Heart left ventricle (tissue), 16 donors: ENCODE measurements at places on chromosomes 7 and 10.

DNA sequence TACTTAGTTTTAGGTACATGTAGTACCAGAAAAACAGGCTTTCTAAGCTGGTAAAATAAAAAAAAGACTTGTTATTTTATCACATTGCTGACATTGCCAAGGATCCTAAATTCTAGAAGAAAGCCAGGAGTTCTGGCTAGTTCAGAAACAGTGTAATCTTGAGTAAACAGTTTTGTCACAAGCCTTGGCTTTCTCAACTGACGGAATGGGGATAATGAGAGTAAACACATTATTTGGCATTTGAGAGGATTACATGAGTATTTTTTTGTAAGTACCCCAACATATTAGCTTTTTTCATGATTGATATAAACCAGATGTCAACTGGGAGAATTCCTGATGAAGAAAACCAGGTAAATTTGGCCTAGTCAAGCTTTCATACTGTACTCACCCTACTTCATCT, 269.8 kb downstream of the SORCS1 start:
- no peak for DNase-seq

GRCh38 chr10:118983263-118983662, 46.3 kb upstream of the NANOS1 start:
- DNase-seq, result no peak

DNA sequence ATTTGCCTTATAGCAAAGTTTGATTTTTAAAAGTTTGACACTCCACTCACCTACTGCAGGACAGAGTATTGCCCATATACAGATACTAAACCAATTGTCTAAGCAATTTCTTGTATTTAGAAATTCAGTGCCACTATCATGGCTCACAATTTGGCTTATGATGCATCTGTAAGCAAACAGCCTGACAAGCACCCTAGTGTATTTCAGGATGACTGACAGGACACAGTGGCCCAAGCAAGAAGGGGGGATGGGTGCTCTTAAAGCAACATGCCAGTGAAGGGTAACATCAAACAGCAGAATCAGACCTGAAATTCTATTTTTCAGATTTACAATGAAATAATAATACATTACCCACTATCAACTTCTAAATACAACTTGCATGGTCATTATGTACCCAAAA, 30.5 kb downstream of the CTNNA3 start:
- DNase-seq, result peak; percentile 43

DNA sequence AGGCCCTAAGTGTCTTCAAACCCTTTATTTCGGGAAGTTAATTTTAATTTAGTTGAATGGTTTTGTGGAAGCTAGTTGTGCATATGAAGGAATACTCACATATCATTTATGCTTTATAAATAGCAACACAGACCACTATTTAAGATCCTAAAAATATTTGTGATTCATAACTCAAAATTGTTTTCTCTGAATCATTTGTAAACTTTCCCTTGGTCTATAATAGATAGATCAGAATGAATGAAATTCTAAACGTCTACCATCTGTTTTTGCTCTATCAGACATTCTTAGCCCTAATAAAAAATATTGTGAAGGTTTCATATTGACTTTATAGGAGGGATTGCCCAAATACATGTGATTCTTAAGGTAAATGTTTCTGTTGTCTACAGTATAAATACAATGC, 43.5 kb downstream of the LOXL4 start:
- DNase-seq, result no peak

DNA sequence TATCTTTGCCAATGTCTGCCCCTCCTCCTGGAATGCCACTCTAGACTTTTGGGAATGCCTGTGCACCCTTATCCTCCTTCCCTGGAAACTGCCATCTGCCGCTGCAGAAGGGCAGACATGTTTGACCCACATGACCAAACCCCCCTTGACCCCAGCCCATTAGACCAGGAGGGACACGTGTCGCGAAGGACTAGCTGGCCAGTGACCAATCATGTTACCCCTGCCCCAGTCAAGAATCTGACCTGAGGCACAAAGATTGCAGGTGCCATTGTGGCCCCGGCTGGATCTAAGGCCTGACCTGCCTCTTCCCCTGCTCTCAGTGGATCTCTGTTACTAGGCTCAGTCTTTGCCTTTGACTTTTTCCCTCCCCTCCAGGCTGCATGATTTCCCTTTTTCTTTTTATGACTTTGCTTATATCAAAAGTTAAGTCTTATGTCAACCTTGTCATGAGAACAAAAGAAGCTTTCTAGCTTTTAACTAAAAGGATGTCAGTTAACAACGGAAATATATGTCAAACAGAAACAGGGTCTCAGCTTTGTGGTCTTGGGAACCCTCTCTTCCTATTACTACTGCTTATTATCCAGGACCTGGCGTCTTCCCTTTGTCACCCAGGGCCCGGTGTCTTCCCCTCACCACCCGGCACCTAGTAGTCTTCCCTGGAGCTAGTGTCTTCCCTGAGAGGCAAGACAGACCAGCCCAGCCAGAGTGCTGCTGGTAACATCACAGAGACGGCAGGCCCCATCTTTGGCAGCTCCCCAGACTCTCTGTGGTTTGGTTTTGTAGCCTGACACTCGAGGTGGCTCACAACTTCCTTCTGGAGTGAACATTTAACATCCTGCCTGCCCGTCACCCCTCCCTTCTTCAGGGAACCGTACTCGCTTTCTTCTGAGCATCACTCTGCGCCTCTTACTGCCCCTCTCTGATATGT, 24.4 kb upstream of the PPIF start:
- peak; percentile 52 for DNase-seq

DNA sequence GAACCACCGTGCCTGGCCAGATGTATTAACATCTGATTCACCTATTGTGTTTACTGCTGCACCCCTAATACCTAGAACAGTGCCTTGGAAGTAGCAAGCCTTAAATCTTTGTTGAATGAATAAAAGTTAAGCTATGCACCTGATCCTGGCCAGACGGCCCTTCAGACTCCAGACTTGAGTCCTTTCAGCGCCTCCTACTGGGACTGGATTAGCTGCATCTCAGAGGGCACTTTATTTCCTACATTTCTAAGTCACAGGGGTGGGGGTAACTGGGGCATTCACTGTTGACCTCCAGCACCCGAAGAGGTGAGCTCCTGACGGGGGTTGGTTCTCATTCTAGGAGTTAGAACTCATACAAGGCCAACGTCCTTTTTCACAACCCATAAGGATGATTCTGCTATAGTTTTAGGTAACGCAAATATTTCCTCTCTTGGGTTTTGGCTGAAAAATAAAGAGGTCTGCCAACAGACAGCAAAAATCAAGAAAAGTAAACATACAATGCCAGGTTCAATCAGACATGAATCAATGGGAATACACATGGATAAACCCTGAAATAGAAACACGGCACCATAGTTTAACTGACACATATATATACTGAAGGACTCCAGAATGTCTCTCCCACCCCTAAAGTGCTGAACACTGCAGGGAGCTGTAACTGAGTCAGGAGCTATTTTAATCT, 48.0 kb upstream of the DLG5 start:
- no peak for DNase-seq

GRCh38 chr10:112790921-112791320, 159.1 kb upstream of the TCF7L2 start:
- DNase-seq, result no peak

DNA sequence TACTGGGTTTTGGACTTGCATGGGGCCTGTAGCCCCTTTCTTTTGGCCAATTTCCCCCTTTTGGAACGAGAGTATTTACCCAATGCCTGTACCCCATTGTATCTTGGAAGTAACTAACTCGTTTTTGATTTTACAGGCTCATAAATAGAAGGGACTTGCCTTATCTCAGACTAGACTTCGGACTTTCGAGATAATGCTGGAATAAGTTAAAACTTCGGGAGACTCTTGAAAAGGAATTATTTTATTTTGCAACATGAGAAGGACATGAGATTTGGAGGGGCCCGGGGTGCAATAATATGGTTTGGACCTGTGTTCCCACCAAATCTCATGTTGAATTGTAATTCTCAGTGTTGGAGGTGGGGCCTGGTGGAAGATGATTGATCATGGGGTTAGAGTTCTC, 8.3 kb upstream of the NT5C3A start:
- no peak for DNase-seq

- DNase-seq, result no peak
These were observed 675.2 kb downstream of the PHTF2 start for GRCh38 chr7:78473571-78474301.

DNA sequence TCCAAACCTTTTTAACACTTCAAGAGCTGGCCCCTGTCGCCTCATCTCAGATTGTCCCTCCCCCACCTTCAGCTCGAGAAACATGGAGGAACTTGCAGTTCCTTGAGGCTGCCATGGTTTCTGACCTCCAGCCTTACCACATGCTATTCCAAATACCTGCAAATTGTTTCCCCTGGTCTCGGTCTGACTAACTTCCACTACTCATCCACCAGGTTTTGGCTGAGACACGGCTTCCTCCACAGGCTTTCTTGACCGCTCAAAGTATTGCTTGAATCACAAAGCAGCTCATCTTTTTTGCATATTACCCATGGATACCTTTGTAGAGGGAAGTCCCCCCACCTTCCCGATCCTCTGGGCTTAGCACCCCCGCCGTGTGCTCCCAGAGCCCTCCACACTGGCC, 5.2 kb upstream of the SAMD8 start:
- DNase-seq, result no peak

DNA sequence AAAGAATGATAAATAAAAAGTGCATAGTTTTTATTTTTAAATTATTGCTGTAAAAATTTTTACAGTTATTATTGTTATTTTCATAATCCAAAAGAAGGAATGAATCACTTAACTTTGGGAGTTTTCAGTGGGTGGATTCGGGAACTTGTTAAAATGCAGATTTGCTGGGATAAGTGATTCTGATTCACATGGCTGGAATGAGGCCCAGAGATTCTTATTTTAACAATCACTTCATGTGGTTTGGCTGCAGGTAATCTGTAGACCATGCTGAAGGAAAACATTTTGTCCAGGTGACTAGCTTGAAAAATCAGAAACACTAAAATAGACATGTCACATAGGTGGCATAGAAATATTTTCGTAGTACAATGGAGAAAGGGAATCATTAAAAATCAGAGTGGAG, 13.9 kb downstream of the CROT start:
- DNase-seq, result no peak

DNA sequence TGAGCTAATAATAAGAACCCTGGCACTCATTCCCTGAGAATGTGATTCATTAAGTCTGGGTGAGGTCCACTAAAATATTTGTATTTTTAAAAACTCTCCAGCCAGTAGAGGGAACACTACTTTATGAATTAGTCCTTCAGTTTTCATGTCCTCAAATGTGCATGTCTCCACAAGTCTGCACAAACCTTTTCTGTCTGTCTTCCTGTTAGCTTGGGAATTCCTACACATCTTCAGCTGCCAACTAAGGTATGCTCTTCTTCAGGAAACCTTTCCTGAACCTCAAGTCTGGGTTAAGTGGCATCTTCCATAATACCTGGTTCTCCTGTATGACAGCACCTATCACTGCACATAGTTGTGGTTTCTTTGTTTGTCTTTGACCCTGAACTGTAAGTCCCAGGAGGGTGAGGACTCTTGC, 119.6 kb upstream of the MKX start:
- no peak for DNase-seq

GRCh38 chr7:73841689-73842066, 638 bp downstream of the METTL27 start:
- no peak for DNase-seq

DNA sequence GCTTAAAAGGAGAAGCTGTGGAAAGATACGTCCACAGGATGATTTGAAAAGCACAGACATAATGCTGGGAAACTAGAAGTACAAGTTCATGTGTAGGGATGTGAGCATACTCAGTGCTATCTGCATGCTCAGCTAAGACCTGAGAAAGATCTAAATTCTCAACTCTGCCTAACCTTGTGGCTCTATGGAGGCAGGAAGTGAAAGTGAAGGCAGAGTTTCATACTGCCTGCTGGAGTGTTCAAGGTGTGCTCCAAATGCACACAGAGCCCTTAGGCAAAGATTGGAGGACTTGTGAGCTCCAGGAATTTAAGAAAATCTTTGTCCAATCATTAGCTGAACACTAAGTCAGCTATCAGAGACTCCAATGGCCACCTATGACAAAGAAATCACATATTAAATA, 190.9 kb downstream of the RNLS start:
- no peak for DNase-seq

- no peak for DNase-seq
These were observed 255.0 kb upstream of the PHYHIPL start for GRCh38 chr10:58921421-58921855.

DNA sequence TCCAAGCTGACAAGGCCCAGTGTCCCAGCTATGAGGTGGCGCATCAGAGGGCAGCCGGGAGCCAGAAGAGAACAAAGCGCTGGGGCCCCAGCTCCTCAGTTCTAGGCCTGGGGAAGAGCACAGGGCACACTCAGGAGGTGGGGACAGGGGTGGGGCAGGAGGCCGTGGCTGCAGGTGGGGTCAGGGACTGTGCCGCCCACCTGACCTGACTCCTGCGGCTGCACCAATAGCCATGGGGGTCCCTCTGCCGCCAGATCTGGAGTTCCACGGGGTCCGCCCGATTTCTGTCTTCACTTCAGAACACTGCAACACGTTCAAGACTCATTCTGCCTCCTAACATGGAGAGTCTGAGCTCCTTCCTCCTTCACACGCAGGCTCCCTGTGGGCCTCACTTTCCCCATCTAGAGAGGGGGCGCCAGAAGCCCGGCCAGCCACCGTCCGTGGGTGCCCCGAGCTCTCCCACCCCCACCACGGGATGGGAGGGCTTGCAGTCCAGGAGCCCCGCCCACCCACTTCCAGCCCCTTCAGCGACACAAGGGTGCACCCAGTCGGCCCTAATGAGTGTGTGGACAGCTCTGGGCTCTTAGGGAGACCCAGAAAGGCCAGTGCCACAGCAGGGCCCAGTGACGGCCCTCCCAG, 278.3 kb downstream of the MAD1L1 start:
- peak; percentile 13 for DNase-seq

DNA sequence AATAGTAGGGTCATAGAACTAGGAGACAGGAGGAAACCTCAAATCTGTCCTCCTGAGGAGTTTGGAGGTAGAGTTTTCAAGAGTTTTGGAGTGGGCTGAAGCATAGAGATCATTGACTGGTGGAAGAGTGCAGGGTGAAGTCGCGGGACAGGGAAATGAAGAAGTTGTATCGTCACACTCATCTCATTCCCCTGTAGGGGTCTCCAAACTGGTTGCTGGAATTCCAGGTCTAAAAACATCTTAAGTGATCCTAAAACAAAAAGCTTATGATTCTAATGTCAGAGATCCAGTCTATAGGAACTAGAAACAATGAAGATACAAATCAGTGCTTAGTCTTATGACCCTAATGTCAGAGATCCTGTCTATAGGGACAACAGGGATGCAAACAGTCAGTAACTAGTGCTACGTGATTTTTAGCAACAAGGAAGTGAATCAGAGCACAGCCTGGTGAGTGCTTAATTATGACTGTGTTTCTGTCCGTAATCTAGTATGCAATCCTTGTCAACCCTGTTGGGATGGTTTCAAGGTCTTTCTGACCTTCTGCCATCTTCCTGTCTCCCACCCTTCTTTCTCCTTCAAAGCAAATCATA, 139.4 kb downstream of the SKIDA1 start:
- DNase-seq, result no peak

DNA sequence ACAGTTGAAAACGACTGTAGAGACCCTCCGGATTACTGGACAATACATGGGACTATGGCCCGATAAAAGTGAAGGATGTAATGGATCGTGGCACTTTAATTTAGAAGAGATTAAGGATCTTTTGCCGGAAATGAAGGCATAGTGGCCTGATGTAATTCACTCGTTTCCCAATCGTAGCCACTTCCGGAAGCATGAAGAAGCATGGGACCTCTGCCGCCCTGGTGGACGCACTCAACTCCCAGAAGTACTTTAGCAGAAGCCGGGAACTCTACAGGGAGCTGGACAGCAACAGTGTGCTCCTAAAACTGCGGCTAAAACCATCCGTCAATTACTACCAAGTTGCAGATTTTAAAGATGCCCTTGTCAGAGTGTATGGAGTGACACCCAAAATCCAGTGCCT, 59.6 kb upstream of the NUPR2 start:
- peak; percentile 31 for DNase-seq

- DNase-seq, result no peak
These were observed 142.4 kb upstream of the SAMD8 start for GRCh38 chr10:74969093-74969492.
